ENCODE measurements at places on chromosomes 1 and 21. TPM values are rescaled to one million over a fixed set of nuclear protein-coding genes. Genes with fewer than 3 reads are reported as not detected.

Gene BRINP2
- total RNA-seq = 3.7 TPM

Gene RABIF
- 15.5 TPM for total RNA-seq

Gene VANGL2
- 0.06 TPM for total RNA-seq

Gene SLAMF1
- total RNA-seq = not detected

Gene SNRPE
- 167 TPM for total RNA-seq

Gene ATP6V1G3
- not detected for total RNA-seq

Gene WRAP73
- total RNA-seq = 57.2 TPM

Gene DMRTA2
- total RNA-seq = not detected

Gene OR10J4
- total RNA-seq = not detected

Gene SLC19A1
- total RNA-seq = 54.2 TPM

Gene MTHFR
- 13.2 TPM for total RNA-seq

Gene OR6Y1
- total RNA-seq = not detected

Gene ACOT11
- 4.1 TPM for total RNA-seq

Gene WNT9A
- 36.6 TPM for total RNA-seq

All from PC-3 (cell line).